T-helper 1 cell (primary cell): ENCODE measurements at places on chromosomes 16 and 17.
A peak's percentile ranks its signal among the peaks of the same experiment; 100 is the strongest.

DNA sequence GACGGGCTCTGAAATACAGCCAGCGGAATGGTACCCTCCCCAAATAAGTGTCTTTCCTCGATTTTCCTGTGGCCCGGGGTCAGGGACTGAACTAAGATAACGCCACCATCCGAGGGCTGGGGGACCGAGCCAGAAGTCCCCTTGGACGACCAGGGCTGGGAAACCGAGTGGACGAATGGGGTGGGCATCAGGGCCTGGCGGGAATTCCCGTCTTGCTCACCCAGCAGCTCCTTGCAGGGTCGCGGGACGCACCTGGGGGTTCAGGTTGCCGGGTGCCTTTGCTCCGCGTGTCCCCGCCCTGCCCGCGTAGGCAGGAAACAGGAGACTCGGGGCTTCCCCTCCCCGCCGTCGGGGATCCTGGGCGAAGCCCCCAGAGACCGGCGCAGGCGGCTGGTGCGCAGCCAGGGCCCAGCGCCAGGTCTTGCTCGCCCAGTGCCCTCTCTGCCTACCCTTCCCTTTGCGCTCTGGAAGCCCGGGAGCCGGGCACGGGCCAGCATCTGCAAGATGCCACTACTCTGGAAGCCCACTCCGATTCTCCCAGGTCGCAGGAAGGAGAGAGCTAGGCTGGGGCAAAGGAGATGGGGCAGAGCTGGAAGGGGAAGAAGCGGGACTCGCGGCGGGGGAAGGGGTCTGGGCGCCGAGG is 665 bp upstream of the GRIN2C start:
- DNase-seq: no peak

GRCh38 chr16:71373073-71373472 is 14.6 kb downstream of the CALB2 start:
- DNase-seq: no peak

GRCh38 chr17:31533546-31534155 is 142.2 kb downstream of the RAB11FIP4 start:
- DNase-seq: no peak

DNA sequence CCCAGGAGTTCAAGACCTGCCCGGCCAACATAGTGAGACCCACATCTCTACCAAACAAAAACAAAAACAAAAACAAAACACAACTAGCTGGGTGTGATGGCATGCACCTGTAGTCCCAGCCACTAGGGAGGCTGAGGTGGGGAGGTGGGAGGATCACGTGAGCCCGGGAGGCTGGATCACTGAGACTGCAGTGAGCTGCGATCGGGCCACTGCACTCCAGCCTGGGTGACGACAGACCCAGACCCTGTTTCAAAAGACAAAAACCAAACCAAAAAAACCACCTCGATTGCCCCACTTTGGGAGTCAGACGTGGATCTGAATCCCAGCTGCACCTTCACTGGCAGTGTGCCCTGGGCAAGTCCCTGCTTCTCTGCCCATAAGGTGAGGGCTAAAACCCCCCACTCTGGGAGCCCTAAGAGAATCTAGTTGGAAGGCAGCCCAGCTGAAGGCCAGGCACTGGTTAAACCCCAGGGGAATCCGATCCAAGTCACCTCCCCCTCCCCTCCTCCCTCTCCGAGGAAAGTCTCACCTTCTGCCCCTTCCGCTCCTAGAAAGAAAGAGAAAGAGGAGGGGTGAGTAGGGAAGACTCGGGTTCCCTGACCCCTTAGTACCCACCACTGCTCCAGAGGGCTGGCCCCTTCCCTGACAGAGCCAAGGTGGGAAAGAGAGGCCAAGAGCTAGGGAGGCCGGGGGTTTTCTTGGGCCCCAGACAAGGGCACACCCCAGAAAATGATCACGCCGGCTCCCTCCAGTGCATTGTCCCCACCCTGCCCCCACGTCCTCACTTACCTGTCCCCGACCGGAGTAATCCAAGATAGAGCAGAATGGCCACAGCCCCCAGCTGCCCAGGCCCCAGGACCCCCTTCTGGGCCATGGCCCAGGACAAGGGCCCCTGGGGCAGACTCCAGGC is 647 bp downstream of the PRSS8 start:
- no peak for DNase-seq

GRCh38 chr16:88784074-88784855 is 755 bp downstream of the PIEZO1 start:
- DNase-seq: peak; percentile 22

DNA sequence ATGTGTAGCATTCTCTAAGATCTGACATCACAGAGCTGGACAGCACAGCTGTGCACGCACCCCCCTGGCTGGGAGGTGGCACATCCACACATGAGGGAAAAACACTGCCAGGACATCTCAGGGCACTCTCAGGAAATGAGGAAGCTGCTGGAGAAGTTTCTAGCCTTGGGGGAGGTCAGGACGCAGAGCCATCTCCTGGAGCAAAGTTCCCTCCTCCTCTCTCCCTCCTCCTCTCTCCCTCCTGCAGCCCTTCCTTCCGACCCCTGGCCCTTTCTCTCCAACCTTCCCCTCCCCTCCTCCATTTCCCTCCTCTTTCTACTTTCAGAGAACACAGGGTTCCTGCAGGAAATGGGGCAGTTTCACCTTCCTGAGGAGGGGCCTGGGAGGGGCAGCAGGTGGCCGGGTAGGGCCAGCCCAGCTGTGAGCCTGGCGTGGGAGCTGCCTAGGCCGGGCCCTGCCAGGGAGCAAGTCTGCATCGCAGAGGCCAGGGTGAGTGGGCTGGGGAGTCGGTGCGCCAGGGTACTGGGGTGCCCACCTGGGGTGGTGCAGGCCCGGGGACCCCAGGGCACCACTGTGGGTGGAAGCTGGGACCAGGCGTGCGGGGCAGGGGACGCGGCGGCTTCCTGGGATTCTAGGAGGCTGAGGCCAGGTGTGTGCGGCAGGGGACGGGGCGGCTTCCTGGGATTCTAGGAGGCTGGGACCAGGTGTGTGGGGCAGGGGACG is at the start of gene DPEP1:
DPEP1 (plus strand) TSS at position 412 of the 723 bp plus-strand sequence. CDS start 16,769 bp downstream, outside the sequence.
- DNase-seq: no peak

DNA sequence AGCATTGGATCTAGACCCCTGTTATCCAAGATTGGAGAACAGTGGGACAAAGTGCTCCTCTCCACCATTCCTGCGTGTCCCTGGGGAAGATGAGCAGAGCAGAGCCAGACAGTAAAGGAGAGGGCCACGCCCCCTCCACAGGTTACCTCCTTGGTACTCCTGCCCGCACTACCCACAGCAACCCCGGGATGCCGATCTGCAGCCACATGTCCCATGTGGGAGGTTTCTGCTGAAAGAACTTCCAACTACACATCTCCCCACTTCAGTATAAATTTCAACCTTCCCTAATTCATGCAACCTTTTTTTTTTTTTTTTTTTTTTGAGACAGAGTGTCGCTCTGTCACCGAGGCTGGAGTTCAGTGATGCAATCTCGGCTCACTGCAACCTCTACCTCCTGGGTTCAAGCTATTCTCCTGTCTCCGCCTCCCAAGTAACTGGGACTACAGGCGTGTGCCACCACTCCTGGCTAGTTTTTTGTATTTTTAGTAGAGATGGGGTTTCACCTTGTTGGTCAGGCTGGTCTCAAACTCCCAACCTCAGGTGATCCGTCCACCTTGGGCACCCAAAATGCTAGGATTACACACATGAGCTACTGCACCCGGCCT is 2.3 kb downstream of the RAB37 start:
- no peak for DNase-seq

DNA sequence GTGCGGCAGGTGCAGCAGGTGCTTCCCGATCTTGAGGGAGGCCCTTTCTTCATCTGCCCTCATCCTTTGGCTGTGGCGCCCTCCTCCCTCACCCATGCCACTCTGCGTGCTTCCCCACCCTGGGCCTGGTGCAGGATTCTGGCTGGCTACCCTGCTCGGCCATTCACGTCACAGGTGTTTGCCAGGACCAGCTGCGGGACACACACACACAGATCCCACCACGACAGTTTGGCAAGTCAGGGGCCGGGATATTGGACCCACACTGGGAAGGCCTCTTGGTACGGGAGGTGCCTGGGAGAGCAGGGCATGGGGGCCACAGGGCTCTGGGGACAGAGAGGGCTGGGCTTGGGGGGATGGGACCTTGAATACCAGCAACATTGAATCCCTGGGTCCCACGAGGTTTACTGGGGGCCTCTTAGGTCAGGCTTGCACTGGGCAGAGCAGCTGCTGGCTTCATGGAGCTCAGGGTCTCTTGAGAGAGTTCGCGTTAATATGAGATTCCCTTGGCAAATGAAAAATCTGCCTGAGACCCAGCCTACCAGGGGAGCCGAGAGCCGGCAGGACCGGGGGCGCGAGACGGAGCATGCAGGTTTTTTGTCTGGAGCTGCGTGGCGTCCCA is 15.1 kb downstream of the ADCY7 start:
- no peak for DNase-seq
